Stimulated activated CD4-positive, alpha-beta T cell treated with anti-CD3 and anti-CD28 coated beads, Interleukin-4, amount 100 ng/mL, for 48 hours (primary cell): ENCODE measurements at places on chromosomes 2 and 18.
A peak's percentile ranks its signal among the peaks of the same experiment; 100 is the strongest.

- DNase-seq: no peak
Observed at GRCh38 chr2:219573166-219573565, 1.1 kb downstream of the INHA start.

- no peak for DNase-seq
Observed at GRCh38 chr2:105397025-105397722, 1.7 kb downstream of the FHL2 start.

DNA sequence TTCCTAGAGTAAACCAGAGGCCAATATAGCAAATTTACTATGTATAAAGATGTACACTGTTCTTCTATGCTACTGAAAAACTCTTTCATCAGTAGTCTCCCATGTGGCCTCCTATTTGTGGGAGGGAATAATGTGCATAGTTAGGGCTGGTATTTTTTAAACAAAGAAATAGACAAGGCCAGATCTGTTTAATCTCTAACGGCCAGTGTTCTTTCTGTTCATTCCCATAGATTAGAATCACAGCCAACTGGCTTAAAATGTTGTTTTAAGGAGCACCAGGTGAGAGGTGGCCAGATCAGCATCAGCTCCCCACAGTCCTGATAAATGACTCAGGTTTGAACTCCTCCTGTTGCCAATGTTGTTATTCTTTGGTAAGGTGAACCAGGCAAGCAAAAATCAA, 12.1 kb downstream of the LYPD6 start:
- no peak for DNase-seq

GRCh38 chr2:181058378-181059269, 78.2 kb downstream of the UBE2E3 start:
- peak; percentile 6 for DNase-seq

DNA sequence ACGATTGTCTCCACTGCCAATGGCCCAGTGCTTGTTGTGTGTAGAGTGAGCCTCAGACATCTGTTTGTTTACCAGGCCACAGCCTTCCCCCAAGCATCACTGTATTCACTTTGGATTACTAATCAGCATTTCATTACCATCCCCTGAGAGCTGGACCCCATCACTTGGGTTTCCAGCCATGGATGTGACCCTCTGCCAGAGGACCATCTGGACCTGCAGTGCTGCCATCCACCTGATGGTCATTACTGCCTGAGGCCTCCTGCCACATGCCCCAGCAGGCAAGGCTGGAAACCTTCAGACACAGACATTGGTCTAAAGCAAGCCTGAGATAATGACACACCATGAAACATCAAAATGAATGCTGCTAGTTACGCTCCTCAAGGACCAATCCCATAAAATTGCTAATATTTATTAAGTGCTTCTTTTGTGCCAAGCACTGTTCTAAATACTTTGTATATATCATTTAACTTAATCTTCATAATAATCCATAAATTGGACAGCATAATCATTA, 2096.3 kb upstream of the CELF4 start:
- DNase-seq: no peak

GRCh38 chr18:45890606-45891005, 65.1 kb downstream of the SIGLEC15 start:
- DNase-seq: no peak

DNA sequence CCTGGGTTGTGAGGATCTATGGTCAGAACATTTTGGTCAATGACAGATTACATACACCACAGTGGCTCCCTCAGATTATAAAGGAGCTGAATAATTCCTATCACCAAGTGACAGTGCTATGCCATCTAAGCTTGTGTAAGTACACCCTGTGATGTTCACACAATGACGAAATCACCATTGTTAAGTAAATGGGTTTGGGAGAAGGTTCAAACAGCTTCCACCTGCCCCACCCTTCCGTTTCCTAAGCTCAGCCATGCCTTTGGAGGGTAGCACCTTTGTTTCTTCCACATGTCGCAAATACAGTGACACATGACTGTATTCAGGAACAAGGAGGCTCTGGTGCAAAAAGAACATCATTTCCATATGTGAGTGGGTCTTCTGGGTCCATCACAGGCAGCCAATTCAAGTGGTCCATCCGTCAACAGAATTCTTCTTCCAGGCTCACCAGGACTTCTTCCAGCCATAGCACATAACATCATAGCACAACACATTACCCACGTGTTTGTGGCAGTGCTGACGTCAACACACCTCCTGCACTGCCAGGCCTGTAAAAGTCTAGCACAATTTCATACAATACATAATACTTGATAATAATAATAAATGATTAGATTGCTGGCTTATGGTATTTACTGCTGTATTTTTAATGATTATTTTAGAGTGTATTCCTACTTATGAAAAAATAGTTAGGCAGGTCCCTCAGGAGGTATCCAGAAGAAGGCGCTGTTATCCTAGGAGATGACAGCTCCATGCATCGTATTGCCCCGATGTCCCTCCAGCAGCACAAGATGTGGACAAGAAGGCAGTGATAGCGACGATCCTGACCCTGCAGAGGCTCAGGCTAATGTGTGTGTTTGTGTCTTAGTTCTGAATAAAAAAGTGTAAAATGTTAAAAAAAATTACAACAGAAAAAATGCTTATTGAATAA, 264.8 kb downstream of the ANAPC1 start:
- DNase-seq: no peak

- no peak for DNase-seq
Observed at GRCh38 chr2:211503856-211504255, 947.5 kb downstream of the CPS1 start.

DNA sequence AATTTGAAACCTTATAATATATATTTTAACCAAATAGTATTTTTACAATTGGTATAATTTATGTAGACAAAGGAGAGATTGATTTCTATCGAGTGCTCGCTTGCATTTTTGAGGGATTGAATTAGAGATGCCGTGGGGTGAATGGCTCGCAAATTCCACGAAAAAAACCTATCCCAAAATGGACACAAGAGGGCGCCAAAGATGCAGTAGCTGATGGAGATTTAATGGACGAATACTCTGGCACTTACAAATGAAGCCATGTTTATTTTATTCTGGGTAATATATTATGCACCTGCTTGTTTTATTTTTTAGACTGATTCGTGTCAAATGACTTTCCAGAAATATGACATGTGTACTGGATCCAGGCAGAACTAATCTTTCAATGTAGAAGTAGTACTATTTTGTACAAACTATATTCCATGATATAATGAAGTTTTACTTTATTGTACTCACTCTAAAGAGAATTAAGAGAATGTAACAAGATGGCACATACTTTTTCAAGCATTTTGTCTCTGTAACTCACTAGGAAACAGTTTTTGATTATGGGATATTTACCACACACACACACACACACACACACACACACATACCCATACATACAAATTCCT, 505.4 kb downstream of the PLCL1 start:
- DNase-seq: peak; percentile 28

GRCh38 chr2:86706935-86707334, 13.2 kb upstream of the RMND5A start:
- DNase-seq: no peak

DNA sequence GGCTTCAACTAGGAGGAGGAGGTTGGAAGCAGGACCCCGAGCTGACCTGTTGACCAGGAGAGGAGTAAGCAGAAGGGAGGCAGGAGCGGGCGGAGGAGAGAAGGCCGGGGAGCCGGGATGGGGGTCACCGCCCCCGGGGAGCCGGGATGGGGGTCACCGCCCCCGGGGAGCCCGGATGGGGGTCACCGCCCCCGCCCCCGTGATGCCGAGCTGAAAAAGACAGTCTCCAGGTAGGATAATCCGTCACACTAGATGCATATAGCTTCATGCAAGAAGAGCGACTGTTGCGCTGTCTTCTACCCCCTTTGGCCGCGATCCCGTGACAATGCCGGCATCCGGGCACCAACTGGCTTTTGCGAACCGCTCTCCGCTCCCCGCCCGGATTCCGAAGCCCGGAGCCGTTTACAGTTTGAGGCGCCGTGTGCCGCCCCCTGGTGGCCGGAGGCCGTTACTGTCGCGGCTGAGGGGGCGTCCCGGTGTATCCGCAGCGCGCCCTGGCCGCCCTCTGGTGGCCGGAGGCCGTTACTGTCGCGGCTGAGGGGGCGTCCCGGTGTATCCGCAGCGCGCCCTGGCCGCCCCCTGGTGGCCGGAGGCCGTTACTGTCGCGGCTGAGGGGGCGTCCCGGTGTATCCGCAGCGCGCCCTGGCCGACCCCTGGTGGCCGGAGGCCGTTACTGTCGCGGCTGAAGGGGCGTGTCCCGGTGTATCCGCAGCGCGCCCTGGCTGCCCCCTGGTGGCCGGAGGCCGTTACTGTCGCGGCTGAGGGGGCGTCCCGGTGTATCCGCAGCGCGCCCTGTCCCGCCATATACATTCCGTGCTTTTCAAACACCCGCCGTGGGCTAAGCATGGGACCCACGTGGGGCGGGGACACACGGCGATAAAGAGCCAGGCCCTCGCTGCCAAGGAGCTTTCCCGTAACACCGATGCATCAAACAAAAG, 89.6 kb downstream of the ACTR3 start:
- DNase-seq: peak; percentile 52

DNA sequence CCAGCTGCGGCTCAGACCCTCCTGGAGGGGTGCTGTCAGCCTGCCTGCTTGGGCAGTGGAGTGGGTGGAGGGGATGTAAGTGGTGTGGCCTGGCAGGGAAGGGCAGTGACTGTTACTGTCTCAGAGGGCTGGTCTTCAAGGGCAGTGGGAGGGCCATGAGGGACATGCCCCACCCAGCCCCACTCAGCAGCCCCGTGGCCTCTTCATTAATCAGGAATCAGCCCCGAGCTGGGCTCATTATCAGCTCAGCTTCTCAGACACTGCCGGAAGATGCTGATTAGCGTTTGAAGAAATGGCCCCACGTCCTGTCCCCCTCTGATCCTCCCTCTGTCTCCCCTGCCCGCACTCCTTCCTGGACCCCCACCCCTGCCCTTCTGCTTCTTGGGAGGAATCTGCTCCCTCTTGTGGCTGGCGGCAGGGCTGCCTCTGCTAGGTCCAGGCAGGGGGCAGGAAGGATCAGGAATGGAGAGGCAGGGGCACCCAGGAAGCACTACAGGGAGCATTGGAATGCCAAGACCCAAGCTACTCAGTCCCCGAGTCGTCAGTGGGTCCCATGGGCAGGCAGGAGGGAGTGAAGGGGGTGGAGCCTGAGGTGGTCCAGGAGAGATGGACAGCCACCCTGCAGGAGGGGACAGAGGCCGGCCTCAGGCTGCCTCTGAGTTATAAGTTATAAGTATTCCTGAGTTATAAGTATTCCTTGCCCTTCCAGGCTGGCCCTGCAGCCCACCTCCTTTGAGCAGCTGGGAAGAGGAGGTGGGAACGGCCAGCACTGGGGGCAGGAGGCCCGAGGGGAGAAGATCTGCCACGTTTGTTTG, 7.0 kb downstream of the ASIC4 start:
- DNase-seq: no peak

- no peak for DNase-seq
Observed at GRCh38 chr2:177245010-177245422, 19.5 kb downstream of the NFE2L2 start.

- DNase-seq: no peak
Observed at GRCh38 chr2:51324051-51324450, 292.1 kb upstream of the NRXN1 start.

- DNase-seq: no peak
Observed at GRCh38 chr18:23136326-23137096, 1.2 kb downstream of the CABLES1 start.

DNA sequence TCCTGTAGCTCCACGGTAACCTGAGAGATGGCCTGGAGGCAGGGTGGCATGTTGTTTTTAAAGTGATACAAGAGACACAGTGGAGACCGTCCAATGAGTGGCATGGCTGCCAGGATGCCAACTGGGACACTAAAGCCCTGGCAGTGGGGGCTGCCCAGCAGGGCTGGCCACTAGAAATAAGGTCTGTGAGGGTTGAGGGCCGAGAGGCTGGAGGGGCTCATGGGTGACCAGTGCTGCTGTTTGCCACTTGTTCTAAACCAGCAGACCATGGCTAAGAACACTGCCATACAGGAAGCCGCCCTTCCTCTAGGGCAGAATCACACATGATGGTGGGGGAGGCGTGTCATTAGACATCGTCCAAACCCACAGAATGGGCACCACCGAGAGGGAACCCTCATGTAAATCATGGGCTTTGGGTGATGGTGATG, 71.9 kb downstream of the ALPK2 start:
- DNase-seq: no peak
